Activated T-cell treated with anti-CD3 and anti-CD28 coated beads, Interleukin-2, amount 50 U/mL, for 1 hour (primary cell): ENCODE measurements at places on chromosomes 7 and 10.

DNA sequence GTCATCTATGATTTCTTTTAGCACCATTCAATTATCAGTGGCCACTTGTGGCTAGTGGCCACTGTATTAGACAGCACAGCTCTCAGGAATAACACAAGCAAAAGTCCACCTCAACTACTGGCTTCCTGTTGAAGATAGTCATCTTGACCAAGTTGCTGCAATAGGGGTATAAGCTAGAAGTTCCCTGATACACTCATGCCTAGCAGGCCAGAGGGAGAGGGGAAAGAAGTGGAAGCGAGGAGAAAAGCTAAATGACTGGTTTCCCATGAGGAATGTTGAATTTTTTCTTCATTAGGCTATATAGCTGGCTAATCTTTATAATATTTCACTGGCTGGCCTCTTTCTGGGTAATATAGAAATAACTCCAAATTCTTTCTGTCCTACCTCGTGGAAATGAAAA lies 327.5 kb upstream of the MEOX2 start:
- no peak for DNase-seq

DNA sequence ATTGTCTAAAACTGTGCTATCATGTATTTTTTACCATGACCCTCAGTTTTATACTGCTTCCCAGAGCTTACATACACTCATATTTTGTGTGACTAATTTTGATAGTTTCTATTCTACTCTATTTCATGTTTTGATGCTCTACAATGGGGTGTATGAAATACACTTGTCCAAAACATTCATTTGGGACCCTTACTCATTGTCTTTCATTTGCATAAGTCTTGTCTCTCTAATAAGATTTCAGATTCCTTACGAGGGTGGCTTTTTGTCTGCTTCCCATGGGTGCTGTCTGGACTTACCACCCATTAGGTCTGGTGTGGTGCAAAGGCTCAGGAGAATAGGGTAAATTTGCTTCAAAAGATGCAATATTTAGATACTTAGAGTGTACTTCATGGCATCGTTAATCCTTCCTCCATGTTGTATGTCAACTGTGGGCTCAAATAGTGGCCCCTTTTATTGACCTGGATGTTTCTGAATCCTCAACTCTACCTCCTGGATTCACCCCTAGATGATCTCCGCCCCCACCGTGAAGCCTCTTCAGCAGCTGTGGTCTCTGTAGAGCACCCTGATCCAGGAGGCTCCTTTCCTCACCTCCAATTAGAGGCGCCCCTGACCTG lies 3.6 kb upstream of the GIMAP5 start:
- no peak for DNase-seq

- no peak for DNase-seq
Observed at GRCh38 chr7:68038621-68039314, 1042.1 kb downstream of the TYW1 start.

DNA sequence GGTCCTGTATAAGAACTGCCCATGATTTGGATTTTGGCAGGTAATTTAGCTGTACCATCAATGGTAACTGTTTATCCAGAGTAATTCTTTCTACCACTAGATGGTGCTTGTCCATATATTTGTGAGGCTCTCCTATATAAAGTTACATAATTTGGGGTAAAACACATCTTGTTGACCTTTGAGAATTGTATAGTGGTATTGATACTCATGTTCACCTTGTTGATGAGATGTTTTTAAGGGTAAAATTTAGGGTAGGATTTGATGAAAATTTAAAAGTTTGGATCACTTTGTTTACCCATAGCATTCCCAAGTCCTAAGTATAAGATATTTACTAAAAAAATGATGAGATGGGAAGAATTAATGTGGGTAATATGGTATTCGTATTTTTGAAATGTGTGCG lies 31.6 kb downstream of the ST7 start:
- no peak for DNase-seq

- no peak for DNase-seq
Observed at GRCh38 chr7:158494162-158494586, 93.4 kb downstream of the PTPRN2 start.

DNA sequence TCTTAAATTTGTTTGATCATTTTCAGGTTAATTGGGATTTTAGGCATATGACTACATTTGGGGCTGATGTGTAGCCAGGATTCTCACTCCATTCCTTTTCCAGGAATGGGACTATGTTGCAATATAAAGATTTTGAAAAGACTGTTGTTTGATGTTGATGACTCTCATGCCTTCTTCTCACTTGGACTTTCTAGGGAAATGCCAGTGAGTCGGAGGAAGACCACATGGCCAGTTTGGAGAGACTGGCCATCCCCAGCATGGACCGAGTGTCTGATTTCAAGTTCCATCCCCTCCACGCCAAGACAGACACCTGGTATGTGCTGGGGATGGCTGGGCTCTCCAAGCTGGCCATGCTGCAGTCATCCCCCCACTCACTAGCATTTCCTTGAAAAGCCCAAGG lies 5.5 kb downstream of the IGFBP3 start:
- DNase-seq, result no peak

DNA sequence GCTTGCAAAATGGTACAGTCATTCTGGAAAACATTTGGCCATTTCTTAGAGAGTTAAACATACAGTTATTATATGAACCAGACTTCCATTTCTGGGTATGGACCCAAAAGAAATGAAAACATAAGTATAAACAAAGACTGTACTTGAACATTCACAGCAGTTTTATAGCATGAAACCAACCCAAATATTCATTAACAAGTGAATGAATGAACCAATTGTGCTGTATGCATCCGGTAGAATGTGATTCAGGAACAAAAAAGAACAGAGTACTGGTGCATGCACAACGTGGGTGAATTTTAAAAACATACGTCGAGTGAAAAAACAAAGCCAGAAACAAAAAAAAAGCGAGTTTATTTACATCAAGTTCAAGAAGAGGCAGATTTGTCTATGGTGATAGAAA lies 1085.8 kb upstream of the AUTS2 start:
- no peak for DNase-seq

GRCh38 chr7:142535123-142535779 lies 214.0 kb upstream of the PRSS1 start:
- peak; percentile 70 for DNase-seq

- DNase-seq, result no peak
Observed at GRCh38 chr10:94037286-94037685, 43.6 kb downstream of the PLCE1 start.

GRCh38 chr10:28551086-28551485 lies 18.2 kb downstream of the WAC start:
- no peak for DNase-seq

DNA sequence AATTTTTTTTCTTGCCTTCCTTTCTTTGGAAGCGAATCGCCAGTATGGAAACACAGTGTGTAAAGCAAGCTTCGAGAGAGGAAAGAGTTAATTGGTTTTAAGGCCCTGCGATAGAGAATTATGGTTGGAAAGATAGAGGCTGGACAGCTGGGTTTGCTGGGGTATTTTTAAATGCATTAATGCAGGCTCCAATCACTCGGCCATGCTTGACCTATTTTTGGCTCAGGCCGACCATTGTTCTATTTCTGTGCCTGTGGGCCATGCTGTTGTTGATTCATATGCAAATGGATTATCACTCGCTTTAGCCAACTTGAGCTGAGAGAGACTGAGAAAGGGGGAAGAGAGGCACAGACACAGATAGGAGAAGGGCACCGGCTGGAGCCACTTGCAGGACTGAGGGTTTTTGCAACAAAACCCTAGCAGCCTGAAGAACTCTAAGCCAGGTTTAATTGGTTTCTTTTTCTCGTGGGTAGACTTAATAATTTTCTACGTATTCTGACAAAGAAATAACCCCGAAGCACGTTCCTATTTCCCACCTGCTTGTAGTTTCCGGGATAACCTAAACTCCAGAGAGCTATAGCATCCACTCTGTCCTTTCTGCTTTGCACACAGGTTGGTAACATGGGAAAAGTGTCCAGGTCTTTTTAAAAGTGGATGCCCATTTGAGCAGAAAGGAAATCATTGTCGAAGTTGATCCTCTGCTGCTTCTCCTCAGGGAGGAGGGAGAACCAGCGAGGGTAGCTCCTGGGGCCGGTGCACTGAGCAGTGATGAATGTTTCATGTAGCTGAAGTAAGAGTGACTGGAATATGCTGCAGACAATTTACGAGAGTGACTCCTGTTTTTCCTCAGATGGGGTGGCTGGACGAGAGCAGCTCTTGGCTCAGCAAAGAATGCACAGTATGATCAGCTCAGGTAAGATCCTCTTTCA lies at the start of gene HDAC9:
TSS of gene HDAC9 (plus strand) at position 338 of the 929 bp plus-strand sequence. CDS start at position 892, 554 bp downstream.
- DNase-seq, result no peak

DNA sequence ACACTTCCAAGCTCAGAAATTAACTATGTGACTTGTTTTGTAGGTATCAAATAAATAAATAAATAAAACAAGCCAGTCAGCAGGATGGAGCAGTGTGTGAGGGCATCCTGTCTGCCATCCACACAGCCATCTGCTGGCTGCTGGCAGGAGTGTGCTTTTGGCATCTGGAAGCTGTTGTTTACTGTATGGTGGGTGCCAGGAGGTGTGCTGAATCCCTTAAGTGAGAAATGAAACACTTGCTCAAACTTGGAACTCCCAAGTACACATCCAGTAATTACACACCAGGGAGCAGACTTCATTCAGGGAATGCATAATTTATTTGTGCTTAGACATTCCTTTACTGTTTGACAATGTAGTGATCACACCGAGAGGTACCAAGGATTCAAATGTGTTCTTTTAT lies 16.9 kb upstream of the TAX1BP1 start:
- DNase-seq, result no peak

DNA sequence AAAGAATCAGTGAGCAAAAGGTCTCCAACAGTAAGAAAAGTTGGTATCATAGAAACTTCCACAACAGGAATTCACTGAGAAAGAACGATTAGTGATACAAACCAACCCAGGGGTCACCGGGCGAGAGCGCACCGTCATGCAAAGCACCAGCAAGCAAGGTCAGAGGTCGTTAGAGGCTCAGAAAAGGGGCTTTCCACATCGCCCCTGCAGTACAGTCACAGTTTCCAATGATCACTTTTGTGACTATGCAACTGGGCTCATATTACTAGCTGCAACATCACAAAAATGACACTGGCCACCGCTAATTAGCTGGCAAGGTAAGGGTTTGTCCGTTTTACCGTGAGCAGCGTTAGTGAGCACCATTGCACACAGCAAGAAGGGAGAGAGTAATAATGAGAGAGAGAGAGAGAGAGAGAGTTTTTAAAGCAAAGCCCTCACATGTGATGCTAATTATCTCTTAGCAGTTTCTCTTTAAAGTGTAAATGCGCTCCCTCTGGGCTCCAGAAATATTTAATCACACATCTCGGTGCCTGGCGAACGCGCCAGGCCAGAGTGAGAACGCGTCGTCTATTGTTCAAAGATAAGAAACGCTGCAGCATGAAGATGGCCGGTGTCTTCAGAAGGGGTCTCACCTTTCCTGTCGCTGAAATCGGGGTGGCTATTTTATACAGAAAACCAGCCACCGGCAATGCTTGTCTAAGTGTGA lies 237.5 kb downstream of the DNAJB6 start:
- no peak for DNase-seq

DNA sequence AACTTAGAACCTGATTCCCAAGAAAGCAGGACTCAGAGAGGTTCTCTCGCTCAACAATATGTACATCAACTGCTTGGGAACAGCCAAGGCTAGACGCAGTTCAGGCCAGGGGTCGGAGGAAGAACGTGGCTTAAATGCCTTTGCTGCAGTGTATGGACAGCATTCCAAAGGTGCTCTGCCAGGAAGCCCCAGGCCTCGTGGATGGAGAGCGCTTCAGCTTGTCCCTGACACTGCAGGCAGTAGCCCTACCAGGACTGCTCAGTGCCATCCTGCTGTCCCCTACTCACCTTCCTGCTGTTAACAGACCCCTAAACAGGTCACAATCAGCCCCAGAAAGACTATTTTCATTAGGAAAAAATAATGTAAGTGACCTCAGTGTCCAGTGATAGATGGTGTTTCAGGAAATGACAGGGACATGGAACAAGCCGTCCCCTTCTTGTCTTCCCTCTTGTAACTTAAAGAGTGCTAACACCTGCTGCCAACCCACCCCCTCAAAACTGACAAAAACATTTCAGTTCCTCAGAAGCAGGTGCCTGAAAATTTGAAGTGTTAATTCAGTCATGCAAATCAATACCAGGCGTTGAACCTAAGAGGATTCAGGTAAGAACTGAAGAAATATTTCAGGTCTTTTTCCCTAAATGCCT lies 16.5 kb downstream of the CREB3L2 start:
- DNase-seq, result no peak

DNA sequence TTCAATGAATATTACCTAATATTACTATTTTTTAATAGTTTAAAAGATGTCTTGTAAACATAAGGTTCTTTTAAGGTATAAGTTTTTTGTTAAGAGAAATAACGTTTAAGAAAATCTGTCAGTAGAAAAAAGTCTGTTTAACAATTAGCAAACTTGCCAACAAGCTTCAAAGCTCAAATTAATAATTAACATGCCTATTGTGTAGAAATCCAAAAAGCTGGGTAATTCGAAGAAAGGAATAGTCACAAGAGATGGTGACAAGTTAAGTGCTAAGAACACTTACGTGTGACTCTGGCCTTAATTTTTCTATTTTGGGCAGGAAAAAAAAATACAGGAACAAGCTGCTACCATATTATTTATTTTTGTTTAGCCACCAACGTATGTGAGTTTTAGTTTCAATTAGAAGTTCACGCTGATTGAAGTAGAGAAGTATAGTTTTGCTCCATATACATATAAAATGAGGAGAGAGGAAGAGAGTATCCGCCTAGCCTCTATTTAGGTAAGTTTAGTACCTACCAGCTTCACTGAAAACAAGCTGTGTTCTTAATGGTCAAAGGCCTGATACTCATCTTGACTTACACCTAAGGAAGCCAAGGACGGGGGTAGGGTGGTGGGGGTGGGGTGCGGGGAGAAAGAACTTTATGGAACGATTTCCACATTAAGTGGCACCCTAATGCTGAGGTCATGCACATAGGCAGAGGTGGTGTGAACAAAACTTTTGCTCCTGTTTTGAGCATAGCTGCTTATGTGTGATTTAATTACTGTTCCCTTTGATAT lies 43.4 kb upstream of the AGBL3 start:
- DNase-seq, result no peak

- DNase-seq, result no peak
Observed at GRCh38 chr10:74417397-74417796, 266.4 kb downstream of the ADK start.

- no peak for DNase-seq
Observed at GRCh38 chr10:86523348-86523747, 1.8 kb upstream of the WAPL start.

- DNase-seq, result no peak
Observed at GRCh38 chr10:132120200-132120599, 54.5 kb downstream of the JAKMIP3 start.
